CD14-positive monocyte (primary cell): ENCODE measurements at places on chromosomes 4 and X.

GRCh38 chr4:148449921-148450320, 7.7 kb upstream of the NR3C2 start:
- H3K27me3 ChIP-seq, result peaks cover 60% of the 10 kb centered on the region
- DNase-seq, result no peak
- no peak overlapping the region for H3K4me3 ChIP-seq

GRCh38 chr4:131609039-131609438, 1540.1 kb upstream of the PCDH10 start:
- H3K27me3 ChIP-seq, result no peaks in the 10 kb centered on the region
- H3K27ac ChIP-seq, result no peak overlapping the region
- peaks cover 5% of the 10 kb centered on the region for H3K4me1 ChIP-seq
- H3K36me3 ChIP-seq, result no peaks in the 10 kb centered on the region

- no peaks in the 10 kb centered on the region for H3K4me1 ChIP-seq
- H3K36me3 ChIP-seq, result no peaks in the 10 kb centered on the region
- H3K27ac ChIP-seq, result no peak overlapping the region
Measured at GRCh38 chrX:95703696-95704095, 980.9 kb upstream of the DIAPH2 start.

- no peaks in the 10 kb centered on the region for H3K4me1 ChIP-seq
- no peak overlapping the region for H3K4me3 ChIP-seq
- no peaks in the 10 kb centered on the region for H3K27me3 ChIP-seq
- no peaks in the 10 kb centered on the region for H3K36me3 ChIP-seq
Measured at GRCh38 chr4:92381616-92382015, 77.8 kb downstream of the GRID2 start.

DNA sequence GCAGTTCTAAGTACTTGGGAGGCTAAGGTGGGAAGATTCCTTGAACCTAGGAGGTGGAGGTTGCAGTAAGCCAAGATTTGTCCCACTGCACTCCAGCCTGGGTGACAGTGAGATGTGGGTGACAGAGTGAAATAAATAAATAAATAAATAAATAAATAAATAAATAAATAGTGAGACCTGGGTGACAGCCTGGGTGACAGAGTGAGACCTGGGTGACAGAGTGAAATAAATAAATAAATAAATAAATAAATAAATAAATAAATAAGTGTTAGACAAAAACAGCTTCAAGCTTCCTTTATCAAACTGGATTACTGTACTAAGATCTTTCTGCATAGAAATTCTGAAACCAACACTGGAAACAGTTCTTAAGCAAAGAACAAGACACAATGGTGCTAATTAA, 71.8 kb upstream of the BMP2K start:
- no peaks in the 10 kb centered on the region for H3K27me3 ChIP-seq
- H3K4me1 ChIP-seq, result peaks cover 11% of the 10 kb centered on the region
- H3K36me3 ChIP-seq, result no peaks in the 10 kb centered on the region
- H3K4me3 ChIP-seq, result no peak overlapping the region
